Urothelium cell line (cell line): ENCODE measurements at places on chromosomes 13 and 19.

DNA sequence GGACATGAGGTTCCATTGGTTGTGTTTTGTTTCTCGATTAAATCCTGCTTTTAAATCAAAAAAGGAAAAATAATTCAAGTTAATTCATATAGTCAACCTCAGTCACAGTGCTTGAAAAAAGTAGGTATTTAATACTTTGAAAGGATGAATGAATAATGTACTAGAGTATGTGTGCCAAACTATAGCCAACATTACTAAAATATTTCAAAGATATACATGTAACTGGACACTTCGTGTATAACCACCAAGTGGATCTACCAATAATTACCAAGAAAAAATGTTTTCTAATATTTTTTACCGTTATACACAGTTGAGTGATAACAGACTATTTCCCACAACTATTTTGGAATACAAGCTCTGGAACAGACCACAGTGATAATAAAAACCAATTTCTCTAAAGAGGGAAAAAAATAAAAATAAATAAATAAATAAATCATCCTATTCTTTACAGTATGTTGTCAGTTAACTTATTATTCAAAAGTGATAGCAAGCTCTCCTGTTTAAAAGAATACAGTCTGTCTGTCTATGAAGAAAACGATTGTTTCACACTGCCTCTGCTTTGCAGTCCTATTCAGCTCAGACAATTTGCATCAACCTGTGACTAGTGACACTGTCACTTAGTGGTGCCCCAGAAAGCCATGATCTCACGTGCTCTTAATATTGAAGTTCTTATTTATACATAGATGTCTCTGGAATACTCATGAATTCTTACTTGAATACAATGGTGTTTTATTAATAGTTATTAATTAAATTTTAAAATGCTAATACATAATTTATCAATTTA is 58.2 kb downstream of the UBL3 start:
- no peak for DNase-seq

GRCh38 chr19:5956728-5957127 is 21.2 kb downstream of the RANBP3 start:
- no peak for DNase-seq

- DNase-seq, result no peak
These were observed 619 bp upstream of the EXOC3L2 start for GRCh38 chr19:45245826-45246225.

DNA sequence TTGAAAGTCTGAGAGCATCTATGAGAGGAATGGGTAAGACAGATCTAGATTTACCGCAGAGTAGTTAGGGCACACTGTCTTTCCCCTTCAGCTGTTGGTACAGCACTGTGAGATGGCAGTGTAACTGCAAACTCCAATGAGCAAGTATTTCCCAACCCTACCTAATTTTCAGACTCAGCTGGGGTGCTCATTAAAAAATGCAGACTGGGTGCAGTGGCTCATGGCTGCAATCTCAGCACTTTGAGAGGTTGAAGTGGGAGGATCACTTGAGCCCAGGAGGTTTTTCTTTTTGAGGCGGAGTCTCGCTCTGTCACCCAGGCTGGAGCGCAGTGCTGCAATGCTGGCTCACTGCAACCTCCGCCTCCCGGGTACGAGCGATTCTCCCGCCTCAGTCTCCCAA is 12.6 kb downstream of the QPCTL start:
- DNase-seq, result no peak

DNA sequence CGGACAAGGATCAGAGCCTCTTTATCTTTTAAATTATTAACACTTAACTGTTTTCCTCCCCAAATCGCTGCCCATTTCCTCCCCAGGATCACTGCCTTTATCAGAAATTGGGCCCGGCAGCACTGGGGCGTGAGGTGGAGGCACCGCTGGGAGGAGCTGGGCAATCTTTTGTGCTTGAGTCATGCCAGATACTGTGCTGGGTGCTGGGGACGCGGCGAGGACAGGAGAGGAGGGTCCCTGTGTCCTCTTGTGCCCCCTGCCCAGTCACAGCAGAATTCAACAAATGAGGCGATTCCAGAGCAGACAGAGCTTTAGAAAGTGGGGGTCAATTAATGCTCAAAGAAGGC is 347.8 kb downstream of the ZNF536 start:
- DNase-seq, result peak; percentile 60

DNA sequence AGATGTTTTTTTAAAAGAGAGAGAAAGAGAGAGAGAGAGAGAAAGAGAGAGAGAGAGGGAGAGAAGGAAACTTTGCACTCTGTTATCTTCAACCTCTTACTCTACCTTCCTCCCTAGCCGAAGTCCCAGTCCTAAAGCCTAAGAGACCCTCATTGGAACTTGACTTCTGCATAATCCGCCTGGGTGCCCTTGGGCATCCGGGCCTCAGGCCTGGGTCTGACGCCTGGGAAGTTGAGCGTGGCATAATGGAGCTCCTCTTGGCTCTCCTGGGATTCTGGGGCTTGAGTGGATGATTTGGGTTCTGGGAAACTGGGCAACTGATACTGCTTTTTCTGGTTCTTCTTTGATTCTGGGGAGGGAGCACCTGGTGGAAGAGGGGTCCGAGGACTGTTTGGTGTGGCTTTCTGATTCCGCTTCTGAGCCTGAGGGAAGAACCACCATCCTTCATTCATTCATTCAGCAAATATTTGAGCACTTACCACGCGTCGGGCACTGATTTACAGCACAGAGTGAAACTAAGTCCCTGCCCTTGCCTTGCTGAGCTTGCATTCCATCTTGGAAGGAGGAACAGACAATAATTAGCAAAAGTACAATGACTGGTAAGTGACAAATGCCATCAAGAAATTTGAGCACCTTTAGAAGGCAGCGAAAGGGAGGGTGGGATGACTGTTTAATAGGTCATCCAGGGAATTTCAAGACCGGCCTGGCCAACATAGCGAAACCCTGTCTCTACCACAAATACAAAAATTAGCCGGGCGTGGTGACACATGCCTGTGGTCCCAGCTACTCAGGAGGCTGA is 6.3 kb downstream of the SIGLEC10 start:
- DNase-seq, result no peak

DNA sequence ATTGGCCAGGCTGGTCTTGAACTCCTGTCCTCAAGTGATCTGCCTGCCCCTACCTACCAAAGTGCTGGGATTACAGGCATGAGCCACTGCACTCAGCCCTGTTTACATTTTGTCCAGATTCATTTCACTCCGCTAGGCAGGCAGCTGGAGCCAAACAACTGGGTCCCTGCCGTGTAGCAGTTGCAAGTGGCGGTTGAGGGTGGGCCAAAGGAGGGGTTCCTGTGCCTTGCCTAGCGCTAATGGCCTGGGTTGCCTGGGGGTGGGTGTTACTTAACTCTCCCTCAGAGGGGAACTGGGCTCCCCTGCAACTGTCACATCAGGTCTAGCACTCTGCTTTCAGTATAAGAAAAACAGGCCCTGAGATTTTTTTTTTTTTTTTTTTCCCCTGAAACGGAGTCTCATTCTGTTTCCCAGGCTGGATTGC is 7.4 kb downstream of the ACP5 start:
- no peak for DNase-seq

DNA sequence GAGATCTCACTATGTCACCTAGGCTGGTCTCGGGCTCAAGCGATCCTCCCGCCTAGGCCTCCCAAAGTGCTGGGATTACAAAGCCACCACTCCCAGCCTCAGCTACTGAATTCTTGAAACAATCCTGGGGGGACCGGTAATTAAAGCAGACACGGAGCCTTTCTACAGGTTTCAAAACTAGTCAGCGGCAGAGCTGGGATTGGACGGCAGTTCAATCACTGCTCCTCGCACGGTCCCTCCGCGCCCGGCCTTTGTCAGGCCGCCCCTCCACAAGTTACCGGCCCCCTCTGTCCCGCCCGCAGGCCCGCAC is 229 bp downstream of the BORCS8 start:
- DNase-seq, result no peak

DNA sequence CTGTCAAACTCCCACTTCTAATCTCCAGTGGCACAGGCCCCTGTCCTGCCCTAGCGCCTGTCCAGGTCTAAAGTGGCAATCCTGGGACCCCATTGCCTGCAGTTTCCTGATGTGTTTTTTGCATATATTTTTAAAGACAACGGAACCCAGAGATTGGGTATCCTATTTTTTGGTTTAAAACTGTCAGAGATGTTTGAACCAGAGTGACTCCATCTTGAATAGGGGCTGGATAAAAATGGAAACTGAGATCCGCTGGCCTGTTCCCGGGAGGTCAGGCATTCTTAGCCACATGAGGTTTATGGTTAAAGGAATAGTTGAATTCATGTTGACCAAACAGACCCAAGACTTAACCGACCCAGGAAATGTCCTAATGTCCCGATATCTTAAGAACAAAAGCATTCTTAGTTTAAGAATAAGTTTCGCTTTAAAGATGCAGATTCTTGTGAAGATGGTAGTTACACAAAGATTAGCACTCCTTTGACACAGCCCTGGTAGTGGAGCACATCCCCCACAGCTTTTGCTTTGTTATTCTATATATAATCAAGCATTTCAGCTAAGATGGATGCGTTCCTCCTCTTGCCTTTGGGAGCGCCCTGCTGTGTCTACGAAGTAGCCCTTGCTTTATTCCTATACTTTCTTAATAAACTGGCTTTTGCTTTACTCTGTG is 332.1 kb downstream of the UQCRFS1 start:
- DNase-seq, result no peak

GRCh38 chr13:111177081-111177711 is 62.1 kb downstream of the ARHGEF7 start:
- no peak for DNase-seq

DNA sequence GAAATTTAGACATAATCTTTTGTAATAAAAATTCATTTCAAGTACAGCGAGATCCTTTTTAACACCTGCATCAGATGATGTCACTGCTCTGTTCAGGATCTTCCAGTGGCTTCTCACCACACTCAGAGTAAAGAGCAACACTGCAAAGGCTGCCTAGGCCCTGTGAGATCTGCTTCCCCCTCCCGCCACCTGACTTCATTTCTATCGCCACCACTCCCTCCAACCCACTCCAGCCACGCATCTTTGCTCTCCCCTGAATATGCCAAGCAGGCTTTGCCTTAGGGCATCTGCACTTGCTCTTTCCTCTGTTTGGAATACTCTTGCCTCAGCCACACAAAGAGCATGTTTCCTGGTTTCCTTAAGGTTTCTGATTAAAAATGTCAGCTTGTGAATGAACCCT is 58.3 kb downstream of the MBNL2 start:
- DNase-seq, result no peak

DNA sequence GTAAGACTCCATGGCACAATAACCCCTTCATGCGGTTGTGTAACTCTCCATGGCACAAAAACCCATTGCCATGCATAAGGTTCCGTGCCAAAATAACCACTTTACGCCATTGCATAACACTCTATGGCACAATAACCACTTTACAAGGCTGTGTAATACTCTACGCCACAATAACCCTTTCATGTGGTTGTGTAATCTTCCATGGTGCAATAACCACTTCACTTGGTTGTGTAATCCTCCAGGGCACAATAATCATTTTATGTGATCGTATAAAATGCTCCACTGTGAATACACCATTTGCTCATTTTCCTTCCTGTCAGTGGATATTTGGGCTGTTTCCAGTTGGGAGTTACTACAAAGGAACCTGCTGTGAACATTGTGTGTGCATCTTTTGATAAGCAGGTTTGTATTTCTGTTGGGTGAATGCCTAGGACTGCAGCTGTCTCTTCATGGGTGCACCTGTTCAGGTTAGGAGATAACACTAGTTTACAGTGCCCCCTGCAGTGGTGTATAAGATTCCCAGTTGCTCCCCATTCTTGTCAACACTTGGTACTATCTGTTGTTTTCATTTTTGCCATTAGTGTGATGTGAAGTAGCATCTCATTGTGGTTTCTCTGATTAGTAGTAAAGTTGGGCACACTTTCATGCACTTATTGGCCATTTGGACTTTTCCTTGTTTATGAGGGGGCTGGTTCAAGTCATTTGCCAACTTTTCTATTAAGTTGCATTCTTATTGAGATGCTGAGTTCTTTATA is 21.1 kb upstream of the ZSCAN18 start:
- no peak for DNase-seq

DNA sequence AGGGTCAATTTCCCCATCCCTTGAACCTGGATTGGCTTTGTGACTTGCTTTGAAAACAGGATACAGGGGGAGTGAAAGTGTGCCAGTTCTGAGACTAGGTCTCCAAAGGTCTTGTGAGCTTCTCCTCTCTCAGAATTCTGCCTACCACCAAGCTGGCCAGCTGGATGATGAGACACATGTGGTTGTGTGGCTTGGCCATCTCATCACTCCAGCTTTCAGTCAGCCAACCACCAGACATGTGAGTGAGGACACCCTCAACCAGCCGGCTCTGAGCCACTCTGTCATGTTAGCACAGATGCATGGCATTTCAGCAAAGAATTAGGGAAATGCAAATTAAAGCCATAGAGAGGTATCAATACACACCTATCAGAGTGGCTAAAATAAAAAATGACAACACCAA is 29.5 kb downstream of the ENOX1 start:
- DNase-seq, result no peak

DNA sequence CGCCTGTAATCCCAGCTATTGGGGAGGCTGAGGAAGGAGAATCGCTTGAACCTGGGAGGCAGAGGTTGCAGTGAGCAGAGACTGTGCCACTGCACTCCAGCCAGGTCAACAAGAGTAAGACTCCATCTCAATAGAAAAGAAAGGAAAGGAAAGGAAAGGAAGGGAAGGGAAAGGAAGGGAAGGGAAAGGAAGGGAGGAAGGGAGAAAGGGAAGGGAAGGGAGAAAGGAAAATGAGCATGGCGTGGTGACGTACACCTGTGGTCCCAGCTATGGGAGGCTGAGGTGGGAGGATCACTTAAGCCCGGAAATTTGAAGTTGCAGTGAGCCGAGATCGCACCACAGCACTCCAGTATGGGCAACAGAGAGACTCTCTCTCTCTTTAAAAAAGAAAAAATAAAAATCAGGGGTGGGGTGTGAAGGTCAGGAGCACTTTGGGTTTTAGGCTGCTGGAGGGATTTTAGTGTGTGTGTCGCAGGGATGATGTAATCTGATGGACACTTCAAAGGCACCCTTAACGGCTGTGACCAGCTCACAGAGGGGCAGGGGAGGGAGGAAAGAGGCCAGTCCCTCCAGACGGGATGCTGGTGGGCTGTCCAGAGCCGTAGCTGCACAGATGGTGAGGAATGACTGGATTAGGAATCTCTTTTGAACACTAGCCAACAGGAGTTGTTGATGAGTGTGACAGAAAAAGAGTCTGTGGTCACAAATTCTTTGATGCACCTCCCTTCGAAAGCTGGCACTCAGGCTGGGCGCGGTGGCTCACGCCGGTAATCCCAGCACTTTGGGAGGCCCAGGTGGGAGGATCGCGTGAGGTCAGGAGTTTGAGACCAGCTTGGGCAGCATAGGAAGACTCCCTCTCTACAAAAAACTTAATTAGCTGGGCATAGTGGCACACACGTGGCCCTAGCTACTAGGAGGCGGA is 27.6 kb downstream of the TMPRSS9 start:
- DNase-seq, result peak; percentile 29

- no peak for DNase-seq
These were observed 655 bp downstream of the DENND1C start for GRCh38 chr19:6480848-6481415.

- DNase-seq, result no peak
These were observed 50.2 kb upstream of the TPM4 start for GRCh38 chr19:16026131-16026530.

DNA sequence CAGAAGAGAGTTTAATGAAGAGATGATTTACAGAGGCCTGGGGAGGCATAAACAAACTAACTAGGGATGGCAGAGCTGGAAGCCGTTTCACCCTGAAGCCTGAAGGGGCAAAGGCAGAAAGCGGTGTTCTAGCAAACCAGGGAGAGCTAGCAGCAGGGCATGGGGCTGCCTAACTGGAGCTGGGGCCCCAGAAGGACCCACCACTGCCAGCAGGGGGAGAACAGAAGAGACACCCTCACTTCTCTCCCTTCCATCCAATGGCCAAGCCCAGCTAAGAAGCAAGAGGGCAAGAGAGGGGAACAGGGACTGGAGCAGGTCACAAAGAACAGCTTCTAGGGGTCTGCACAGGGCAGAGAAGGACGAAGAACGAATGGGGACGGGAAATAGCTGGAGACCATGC is 195.5 kb downstream of the KATNAL1 start:
- no peak for DNase-seq
